Retina (tissue), 1 donor: ENCODE measurements at places on chromosomes 5 and 9.
A peak's percentile ranks its signal among the peaks of the same experiment; 100 is the strongest.

DNA sequence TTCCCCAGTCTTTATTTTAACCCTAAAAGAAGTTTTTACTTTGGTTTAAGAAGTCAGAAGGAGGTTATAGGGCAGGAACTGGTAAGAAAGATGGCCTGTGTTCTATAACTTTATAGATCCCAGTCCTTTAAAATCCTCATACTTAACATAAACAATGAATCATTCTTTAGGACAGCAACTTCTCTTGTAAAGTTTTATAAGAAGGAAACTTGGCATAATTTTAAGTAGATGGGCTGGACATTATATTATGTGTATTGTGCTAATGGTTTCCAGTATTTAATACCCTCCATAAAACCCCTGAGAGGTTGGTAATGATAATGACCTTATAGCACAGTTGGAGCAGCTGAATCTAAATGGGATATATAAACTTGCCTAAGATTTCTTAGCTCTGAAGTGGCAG is 247.2 kb downstream of the FAM170A start:
- DNase-seq, result no peak

GRCh38 chr9:33437205-33437604 is 10.2 kb downstream of the AQP3 start:
- no peak for DNase-seq

DNA sequence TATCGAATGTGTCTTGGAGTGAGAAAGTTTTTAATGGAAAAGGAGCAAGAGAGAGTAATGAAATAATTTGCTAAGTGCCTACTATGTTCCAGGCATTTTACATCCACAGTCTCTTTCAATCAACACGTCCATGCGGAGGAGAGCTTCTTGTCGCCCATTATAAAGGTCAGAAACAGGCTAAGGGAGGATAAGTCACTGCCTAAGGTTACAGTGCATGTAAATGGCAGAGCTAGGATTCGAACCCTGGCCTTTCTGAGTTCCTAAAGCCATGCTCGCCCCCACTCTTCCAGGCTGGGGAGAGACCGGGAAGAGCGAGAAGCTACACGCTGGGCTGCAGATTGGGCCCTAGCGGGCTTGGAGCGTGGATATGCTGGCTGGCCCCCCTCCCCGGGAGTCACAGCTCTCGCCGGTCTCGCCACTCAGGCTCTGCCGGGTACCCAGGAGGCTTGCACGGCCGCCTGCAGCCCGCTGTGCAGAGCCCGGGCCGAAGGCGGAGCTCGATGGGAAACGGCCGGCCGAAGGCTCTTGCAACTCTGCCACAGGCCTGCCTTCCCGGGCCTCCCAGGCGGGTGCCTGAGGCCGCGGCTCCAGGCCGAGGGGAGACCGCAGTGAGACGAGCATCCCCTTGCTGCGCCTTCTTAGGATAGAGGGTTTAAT is 775 bp upstream of the LHX2 start:
- peak; percentile 91 for DNase-seq

- no peak for DNase-seq
Observed at GRCh38 chr9:22919423-22919822, 472.8 kb downstream of the DMRTA1 start.

GRCh38 chr5:14917719-14918118 is 46.1 kb upstream of the ANKH start:
- no peak for DNase-seq

DNA sequence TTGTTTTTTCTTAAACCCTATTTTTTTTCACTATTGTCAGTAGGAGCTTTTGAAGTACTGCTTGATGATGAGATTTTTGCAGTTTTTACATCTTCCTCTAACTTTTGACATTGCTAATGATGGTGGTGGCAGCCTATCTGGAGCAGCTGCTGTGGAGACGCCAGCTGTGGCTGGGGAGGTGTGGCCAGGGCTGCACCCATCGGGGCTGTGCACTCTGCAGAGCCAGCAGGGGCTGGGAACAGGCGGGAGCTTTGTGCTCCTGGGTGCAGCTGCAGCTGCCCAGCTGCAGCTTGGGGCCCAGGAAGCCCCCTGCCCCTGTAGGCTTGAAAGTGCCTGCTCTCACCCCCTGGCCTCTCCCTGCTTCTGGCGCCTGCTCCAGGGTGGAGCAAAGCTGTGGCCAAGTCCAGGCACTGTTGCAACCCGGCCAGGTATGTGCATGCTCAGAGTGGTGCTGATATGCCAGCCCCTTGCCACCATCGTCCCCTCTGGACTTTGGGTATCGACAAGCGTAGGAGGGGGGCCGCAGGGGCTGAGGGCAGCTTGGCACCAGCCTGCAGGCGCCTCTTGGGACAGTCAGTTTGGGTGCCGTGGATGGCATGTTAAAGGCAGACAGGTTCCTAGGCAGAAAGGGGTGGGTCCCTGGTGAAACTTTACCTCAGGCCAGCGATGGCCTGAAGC is 39.2 kb downstream of the FER start:
- DNase-seq, result no peak

DNA sequence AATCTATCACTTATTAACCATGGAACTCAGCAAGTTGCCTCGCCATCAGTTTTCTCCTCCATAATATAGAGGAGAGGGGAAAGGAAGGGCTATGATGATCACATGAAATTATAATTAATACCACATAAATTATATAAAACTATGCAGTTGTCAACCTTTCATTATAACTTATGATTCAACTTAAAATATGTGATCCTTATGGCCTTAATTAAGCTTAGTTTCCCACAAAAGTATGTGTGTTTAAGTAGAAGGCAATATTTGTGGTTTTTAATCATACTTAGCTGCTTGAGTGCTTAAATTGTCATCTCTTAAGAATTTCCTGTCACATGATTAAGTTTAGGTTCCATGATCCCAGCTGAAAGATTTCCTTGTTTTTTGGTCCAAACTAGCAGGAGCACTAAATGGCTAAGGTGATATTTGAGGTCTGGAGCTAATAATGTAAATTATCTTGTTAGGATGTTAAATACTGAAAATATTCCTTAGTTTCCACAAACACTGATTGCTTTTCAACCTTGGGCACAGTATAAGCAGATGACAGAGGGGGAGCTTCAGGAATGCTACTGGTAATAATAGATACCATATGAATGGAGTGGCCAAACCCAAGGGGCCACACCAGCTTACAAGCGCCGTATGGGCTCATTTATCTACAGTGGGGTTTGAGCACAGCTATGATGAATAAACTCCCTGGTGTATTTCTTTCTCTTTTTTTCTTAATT is 26.4 kb upstream of the F2R start:
- DNase-seq, result no peak

- DNase-seq, result no peak
Observed at GRCh38 chr5:112710896-112711295, 26.8 kb upstream of the APC start.

DNA sequence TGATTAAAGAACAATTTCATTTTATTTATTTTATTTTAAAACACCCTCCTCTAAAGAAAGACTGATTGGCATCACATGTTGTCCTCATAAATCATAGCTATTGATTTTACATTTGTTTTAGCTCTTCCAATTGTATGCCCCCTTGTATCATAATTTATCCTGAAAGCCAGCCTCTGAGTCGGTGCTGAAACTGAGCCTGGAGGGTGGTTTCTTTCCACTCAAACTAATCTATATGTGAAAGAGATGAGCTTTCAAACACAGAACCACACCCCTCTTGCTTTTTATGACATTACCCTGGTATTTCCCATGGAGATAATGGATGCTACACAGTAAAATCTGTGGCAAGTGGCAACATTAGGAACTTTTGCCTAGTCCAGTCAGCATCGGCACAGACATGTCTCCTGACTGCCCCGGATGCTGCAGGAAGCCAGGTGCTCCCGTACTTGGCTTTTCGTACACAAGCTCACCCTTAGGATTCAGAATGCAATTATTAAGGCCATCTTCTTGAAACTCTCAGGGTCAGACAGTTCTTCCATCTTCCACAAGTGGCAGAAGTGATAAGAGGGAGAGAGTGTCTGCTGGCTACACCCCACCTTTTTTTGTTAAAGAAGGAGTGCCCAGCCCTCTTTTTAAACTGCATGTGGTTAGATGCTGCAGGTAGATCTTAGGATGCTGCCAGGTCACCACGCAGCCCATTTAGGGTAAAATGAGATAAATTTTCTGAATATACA is 91.1 kb downstream of the SNCAIP start:
- DNase-seq, result no peak

DNA sequence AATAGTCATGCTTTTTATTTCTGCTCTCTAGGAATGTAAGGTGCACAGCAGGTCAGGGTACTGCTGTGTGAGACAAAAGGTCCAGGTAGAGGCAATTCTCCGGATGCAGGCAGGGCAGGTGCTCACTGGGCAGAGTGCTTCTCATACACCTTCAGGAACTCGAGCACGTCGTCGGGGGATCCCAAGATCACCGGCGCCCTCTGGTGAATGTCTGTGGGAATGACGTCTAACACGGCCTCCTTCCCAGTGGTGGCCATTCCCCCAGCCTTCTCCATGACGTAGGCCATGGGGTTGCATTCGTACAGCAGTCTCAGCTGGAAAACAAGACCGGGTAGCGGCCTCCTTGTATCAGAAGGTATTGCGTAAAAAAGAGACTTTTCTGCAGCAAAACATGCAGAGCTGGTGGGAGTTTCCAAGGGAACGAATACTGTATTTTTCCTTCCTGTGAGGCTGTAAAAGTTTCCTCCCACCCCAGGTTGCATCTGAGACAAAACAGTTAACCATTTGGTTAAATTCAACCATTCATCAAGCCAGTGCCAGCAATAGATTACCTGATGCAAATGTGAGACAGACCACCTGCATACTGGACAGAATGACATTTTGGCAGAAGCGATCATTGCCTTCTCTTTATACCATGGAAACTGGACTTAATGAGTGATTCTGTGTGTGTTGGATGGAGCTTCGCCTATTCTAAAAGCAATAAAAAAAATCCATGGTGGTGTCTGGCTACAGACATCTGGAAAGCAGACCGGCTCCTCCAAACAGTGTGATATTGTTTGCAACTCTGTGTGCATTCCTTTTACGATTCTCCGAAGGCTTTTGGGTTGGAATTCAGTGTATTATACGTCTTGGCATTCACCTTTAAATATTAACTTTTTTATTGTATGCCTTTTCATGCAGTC is 9.9 kb upstream of the FBP2 start:
- peak; percentile 78 for DNase-seq

DNA sequence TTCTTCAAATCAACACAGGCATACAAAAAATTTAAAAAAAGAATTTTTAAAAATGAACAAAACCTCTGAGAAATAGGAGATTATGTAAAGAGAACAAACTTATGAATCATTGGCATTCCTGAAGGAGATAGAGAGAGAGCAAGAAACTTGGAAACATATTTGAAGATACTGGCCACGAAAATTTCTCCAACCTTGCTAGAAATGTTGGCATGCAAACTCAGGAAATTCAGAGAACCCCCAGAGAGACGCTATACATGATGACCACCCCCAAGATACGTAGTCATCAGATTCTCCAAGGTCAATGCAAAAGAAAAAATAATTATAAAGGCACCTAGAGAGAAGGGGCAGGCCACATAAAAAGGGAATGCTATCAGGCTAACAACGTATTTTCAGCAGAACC is 472.5 kb downstream of the MTRR start:
- DNase-seq, result no peak

DNA sequence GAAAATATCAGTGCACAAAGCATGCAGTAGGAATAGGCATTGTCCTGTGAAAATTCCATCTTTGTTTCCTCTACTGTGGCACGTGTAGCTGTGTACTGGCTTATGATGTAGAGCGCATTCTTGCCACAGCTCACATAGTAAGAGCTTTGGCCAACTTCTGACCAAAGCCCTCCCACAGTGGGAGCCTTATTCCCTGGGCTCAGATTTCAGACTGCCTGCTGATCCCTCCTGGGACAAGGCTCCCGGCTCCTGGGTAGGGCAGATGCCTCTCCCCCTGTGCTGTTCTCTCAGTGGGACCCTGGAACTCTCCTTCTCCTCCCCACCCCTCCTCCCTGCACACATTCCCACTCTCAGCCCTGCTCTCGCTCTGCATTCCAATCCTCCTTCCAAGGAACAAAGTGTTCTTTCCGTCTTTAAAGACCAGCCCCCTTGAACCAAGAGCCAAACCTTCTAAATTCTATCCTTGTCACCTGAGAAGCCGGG is 17.5 kb downstream of the LCP2 start:
- no peak for DNase-seq

GRCh38 chr5:156893517-156893916 is 43.4 kb downstream of the PPP1R2B start:
- DNase-seq, result no peak

DNA sequence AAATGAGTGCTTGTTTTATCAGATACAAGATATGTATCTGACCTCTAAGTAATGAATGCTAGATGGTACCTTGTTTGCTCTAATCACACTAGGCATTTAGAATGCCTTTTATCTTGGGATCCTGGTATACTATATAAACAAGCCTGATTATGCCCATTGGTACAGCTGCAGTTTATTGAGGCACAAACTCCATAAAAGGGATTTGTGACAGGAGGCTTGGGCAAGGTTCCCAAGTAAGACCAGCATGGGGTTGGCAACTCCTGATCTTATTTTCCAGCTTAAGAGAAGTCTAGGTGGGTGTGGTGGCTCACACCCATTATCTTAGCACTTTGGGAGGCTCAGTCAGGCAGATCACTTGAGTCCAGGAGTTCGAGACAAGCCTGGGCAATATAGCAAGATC is 93.9 kb upstream of the DMRT1 start:
- no peak for DNase-seq

DNA sequence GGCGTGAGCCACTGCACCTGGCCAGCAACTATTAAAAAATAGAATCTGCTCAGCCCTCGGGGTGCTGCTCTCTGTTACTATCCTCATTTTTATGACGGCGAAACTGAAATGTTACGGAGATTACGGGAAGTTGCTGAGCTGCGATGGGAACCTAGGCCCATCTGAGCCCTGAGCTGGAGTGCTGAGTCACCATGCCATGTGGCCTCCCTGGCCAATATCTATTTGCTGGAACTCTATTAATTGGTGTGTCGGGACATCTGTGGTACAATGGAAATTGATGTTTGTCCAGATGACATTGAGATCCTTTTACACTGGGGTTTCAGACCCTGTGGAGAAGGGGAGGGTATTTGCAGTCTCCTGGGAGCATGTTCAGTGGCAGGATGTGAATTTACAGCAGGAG is 8.1 kb downstream of the PRDM12 start:
- no peak for DNase-seq

DNA sequence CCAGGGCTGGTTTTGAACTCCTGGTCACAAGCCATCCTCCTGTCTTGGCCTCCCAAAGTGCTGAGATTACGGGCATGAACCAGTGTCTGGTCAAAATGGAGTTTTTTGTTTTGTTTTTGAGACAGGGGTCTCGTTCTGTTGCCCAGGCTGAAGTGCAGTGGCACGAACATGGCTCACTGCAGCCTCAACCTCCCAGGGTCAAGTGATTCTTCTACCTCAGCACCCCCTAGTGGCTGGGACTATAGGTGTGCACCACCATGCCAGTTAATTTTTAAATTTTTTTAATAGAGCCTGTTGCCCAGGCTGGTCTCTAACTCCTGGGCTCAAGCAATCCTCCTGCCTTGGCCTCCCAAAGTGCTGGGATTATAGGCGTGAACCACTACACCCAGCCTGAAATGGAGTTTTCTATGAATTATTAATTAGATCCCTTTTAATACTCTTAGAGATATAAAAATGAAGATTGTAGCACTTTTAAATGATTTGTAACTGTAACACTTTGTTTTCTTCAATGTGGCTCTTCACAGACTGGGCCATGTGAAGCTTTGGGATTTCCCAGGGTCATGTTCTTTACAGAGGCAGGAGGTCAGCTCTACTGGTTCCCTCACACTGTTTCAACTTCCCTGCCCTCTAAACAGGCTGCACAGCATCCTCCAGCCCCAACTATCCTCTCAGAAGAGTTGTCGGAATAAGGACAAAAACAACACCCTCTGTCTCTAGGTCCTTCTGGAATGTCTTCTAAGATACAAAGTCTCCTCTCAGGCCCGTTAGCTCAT is 32.7 kb upstream of the SPARC start:
- no peak for DNase-seq
